Fibroblast of skin of scalp (primary cell): ENCODE measurements at places on chromosomes 1 and 21.
A peak's percentile ranks its signal among the peaks of the same experiment; 100 is the strongest.

DNA sequence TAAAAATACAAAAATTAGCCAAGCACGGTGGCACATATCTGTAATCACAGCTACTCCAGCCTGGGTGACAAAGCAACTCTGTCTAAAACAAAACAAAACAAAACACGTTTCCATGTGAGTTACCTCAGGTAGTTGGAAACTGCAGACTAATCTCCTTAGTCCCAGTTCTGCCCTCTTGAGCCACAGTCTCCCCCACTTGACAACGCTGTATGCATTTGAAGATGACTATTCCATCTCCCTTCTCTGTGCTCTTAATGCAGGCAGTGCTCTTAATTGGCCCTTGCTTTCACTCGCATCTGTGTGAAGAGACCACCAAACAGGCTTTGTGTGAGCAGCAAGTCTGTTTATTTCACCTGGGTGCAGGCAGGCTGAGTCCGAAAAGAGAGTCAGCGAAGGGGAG, 19.6 kb upstream of the DHCR24 start:
- DNase-seq: no peak

DNA sequence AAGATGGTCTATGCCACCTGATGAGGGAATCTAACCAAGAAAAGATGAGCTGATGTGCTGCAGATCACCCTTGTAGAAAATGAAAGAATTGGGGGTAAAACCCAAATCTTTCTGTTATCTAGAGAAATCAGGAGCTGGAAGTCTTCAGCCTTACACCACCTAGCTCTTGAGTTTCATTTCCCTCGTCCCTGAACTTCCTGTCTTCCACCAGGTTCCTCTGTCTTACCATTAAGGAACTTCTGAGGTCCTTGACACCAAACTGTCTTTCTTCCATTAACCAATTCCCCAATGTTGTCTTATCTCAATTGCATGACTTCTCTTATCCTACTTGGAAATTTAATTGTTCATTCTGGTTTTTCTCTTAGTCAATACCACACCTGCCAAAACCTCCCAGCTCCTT, 31.5 kb downstream of the LPAR3 start:
- DNase-seq: no peak

DNA sequence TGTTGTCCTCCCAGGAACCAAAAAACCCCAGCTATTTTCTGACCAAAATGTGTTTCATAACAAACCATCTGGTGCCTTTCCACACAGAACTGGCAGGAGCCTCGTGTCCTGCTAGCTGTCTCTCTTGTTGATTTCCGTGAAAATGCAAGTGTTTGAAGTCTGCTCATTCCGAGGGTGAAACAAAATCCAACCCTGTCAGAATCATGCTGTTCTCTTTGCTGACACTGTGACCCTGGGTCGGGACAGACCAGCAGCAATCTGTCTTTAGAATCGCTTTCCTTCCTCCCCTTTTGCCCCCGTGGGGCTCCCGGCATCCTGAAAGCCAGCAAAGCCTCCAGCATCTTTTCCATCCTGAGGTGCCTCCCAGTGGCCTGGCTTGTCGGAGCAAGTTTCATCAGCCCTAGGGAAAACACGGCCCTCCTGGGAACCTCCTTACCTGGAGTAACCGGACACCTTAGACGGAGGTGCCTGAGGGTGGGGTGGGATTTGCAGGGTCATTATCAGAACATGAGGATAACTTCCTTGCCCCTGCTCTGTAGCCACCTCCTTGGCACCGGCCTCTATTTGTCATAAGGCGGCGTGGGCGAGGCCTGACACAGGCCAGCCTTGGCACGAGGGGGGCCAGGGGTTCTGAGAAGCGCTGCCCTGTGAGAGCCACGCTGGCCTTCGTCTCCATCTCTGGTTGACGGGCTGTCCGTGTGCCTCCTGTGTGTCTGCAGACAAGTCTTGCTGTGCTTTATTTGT, 24.9 kb downstream of the LDLRAP1 start:
- DNase-seq: peak; percentile 39

DNA sequence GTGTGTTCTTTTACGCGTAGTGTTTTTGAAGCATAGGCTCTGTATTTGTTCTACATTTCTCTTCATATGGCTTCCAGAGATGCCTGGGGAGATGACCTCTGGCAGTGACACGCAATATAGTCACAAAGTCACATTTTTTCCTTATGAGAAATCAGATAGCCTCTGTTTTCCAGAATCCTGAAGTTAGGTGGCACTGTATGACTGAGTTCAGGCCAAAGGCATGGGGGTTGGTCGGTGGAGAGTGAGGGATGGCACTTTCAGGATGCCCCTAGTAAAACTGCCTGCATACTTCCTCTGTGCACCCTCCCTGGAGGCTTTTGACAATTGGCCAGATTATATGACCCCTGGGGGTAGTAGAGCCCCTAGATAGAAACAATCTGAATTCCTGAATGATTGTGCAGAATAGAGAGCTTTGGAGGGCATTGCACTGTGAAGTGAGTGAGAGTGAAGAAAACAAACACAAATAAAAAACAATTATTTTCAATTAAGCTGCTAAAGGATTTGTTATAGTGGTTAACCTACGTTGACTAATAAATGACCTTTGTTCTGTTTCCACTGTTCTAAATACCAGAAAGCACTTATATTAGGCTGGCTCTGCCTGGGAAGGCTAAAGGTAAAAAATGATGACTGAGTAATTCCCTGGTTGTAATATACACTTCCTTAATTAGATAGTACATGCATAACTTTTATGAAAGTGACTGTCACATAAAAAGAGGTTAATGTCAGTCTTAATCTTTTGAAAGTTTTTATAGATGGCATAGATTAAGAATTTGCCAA, 1660.8 kb downstream of the PLA2G4A start:
- DNase-seq: peak; percentile 65

DNA sequence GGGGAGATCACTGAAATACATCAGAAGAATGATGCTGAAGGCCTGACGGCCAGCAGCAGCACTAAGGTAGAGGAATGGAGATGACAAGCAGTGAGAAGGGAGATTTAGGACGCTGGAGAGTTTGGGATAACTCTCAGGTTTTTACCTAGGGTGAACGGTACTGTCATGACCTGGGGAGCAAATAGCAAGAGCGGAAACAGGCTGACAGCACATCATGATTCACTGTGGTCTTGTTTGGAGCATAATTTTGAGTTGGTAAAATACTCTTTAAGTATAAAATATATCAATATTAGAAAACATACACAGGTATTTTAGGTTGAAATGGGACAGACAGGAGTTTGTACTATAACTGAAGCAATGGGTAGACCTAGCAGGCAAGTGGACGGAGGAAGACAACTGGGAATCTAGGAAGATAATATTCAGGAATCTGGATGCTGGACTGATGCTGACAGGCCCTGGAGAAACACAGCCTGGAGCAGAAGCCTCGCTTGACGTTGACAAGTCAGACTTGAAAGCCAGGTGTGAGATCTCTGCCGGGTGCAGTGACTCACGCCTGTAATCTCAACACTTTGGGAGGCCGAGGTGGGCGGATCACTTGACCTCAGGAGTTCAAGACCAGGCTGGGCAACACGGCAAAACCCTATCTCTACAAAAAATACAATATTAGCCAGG, 33.3 kb downstream of the ALG14 start:
- no peak for DNase-seq

DNA sequence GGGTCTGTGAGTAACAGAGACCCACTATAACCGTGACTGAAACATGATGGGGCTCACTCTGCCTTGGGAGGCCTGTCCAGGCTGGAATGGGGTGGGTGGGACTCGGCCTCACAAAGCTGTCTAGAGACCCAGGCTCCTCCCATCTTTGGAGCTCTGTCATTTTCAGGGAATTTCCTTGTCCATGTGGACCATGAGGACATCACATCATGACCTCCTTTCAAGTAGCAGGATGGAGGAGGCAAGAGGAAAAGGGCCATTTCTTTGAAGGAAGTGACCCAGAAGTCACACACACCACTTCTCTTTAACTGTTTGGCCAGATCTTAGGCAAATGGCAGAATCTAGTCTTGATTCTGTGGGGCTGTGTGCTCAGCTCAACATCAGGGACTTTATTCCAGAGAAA, 79.9 kb downstream of the CNIH3 start:
- DNase-seq: no peak

DNA sequence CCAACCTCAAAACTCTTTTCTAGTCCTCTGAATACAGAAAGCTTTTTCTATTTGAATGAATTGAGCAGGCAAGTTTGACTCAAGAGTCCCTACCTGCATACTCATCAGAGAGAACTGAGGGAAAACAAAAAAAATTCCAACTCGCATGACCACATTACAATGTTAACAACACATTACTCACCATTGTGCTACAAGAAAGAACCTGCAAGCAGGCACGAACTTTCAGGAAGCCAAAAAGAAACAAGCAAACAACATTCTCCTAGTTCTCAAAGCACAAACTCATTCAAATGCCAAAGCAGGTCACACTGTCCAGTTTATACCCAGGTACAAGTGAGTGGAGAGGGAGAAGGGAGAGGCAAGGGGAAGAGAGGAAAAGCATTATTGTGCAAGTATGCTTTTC, 14.6 kb downstream of the OTUD7B start:
- DNase-seq: no peak

- peak; percentile 77 for DNase-seq
These were observed 46.9 kb downstream of the DOP1B start for GRCh38 chr21:36203603-36203889.

DNA sequence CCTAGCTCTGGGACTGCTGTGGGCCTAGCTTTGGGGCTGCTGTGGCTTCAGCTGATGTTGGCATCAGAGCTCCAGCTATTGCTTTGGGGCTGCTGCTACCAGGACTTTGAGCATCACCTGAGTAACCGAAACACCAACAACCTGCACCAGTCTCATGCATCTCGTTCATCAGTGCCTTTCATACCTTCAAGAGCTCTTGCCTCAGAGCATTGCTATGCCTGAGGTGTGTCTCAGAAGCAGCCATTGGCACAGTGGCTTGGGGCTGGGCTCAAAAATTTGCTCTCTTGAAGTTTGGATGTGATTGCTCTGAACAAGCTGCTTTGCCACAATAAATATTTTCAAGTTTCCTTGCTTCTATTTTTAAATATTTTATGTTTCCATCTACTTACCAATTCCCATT, 6.7 kb upstream of the LCE2D start:
- DNase-seq: no peak

DNA sequence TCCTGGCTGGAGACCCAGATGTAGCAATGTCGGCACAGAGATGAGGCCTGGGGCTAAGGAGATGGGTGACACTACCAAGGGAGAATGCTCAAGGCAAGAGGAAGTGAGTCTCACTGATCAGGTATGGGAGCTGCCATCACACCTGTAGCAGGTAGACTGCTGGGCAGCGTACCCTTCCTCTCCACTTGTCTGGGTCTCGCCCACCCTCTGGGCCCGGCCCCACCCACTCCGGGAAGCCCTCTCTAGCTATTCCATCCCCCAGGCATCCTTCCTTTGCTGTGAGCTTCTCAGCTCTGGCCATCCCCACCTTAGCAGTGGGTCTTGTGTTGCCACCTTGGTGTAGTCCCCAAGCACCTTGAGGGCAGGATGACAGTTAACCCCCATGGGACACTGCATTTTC, 87.7 kb upstream of the EDN2 start:
- no peak for DNase-seq

GRCh38 chr1:62144238-62144831, 50.3 kb upstream of the L1TD1 start:
- peak; percentile 50 for DNase-seq
